ENCODE measurements at places on chromosomes 7 and 10.

GRCh38 chr10:73874267-73875138, at the start of gene CAMK2G:
Gene CAMK2G, minus strand, starts transcription at chr10:73874555. Its CDS starts 94 bp downstream, at chr10:73874461.
- peak; percentile 78 for DNase-seq

- DNase-seq = no peak
These were observed 24.7 kb downstream of the DAGLB start for GRCh38 chr7:6422926-6423632.

GRCh38 chr7:156625580-156625979, 15.0 kb upstream of the RNF32 start:
- DNase-seq = no peak

- no peak for DNase-seq
These were observed 9.9 kb downstream of the TWIST1 start for GRCh38 chr7:19107356-19108146.

GRCh38 chr7:125927556-125927955, 997.9 kb upstream of the POT1 start:
- no peak for DNase-seq

DNA sequence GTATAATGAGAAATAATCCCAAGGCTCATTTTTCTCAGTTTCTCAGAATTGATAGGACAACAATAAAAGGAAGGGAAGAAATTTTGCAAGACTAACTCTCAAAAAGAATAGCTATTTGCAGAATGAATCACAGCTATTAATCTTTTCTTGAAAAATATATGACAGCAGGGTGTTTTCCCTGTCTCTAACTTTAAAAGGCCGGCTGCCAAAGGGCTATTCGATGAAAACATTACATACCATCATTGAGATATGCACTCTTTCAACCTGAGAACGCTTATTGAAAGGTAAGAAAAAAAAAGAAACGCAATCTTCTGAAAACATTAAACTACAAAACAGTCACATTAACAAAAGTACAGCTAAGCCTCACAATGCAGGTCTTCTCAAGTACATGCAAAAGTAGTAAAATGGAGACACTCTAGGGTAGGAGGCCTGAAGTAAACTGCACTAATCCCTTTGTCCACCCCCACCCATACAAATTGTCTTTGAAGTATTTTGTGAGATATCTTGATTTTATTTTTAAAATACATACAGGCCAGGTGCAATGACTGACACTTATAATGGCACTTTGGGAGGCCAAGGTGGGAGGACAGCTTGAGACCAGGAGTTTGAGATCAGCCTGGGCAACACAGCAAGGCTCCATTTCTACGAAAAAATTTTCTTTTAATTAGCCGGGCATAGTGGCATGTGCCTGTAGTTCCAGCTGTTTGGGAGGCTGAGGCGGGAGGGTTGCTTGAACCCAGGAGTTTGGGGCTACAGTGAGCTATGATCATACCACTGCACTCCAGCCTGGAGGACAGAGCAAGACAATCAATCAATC, 83.0 kb downstream of the PARD3 start:
- no peak for DNase-seq

DNA sequence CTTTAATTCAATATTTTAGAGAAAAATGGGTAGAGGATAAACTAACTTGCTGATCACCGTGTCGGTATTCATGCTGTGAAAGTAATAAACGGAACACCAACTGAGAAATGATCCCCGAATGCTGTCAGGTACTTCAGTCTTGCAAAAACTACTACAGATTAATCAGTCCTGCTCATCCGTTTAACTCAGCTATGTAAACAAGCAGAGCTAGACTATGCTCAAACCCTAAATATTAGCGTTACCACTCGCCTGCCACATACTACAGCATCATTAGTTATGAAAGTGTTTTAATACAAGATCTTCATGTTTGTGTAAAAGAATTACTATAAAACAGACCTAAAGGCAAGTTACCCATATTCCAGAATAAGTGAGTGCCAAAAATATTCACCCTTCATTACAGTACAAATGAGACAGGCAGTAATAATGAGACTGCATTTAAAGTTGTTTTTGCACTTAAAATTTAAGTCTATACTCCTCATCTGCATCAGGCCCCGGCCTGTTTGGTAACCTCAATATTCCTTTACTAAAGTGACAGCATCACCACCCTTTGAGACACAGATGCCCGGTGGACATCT, 952 bp downstream of the DNMBP start:
- DNase-seq = no peak

DNA sequence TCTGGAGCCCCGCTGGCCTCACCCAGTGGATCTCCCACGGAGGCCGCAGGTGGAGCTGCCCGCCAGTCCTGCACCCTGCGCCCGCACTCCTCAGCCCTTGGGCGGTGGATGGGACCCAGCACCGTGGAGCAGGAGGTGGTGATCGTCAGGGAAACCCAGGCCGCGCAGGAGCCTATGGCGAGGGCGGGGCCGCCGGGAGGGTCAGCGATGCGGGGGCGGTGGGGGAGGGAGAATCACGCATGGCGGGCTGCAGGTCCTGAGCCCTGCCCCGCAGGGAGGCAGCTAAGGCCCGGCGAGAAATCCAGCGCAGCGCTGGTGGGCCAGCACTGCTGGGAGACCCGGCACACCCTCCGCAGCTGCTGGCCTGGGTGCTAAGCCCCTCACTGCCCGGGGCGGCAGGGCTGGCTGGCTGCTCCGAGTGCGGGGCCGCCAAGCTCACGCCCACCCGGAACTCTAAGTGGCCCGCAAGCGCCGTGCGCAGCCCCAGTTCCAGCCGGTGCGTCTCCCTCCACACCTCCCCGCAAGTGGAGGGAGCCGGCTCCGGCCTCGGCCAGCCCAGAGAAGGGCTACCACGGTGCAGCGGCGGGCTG, 524.8 kb upstream of the TPK1 start:
- DNase-seq = no peak

DNA sequence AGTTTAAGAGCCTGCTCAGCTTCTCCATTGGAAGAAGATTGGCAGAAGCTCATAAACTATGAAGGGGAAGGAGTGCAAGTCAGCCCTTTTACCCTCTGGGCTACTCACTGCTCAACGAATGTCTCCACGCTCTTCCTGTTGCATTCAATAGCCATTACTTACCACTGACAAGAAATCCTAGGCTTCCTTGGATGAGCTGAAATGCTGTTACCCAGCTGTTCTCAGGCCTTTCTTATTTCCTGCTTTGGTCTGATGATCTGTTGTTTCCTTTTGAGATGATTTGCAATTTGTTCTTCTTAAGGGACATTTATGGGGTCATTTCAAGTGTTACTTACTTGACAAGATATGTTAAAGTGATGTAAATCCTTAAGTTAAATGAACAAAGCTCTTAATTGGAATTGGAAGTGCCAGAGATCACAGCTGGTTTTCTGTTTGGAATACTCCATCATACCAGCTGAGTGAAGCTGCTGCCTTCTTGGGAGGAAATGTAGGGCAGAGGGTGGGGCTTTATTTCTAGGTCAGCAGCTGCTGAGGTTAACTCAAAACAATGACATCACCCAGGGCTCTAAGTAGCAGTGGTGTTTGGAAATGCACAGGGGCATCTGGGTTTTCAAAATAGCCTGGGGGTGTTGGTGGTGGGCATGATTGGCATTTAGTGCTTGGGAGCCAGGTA, 170.0 kb downstream of the PRKCQ start:
- DNase-seq = peak; percentile 28

DNA sequence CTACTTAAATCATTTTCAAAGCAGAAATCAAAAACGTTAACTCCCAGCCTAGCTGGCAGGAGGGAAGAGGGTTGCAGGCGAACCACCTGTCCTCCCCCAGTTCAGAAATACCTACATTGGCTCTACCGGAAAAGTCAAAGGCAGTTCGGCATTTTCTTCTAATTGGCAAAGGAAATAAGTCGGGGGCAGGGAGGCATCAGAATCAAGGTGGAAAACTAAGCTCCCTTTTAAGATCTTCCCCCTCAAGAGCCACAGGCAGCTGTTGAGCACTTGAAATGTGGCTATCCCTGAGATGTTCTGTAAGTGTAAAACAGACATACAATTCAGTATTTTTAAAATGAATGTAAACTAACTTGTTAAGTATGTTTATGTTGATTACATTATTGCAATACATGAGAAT, 957 bp upstream of the ELMO1 start:
- no peak for DNase-seq

Measured in stimulated activated CD4-positive, alpha-beta T cell treated with anti-CD3 and anti-CD28 coated beads, Interleukin-4, amount 100 ng/mL, for 4 hours (primary cell).